ENCODE measurements at places on chromosomes 6 and 20. TPM values are rescaled to one million over a fixed set of nuclear protein-coding genes. Genes with fewer than 3 reads are reported as not detected.

- H3K27ac ChIP-seq: no peak overlapping the region
- DNase-seq: no peak
- H3K4me3 ChIP-seq: no peak overlapping the region
- no peaks in the 10 kb centered on the region for H3K27me3 ChIP-seq
- peaks cover 14% of the 10 kb centered on the region for H3K4me1 ChIP-seq
- H3K36me3 ChIP-seq: no peaks in the 10 kb centered on the region
Measured at GRCh38 chr20:20092827-20093226, 40.5 kb downstream of the CFAP61 start.

GRCh38 chr6:65229825-65230224, 477.2 kb downstream of the EYS start:
- H3K36me3 ChIP-seq: no peaks in the 10 kb centered on the region
- no peak overlapping the region for H3K27ac ChIP-seq
- no peaks in the 10 kb centered on the region for H3K4me1 ChIP-seq
- no peak for DNase-seq
- no peak overlapping the region for H3K4me3 ChIP-seq

DNA sequence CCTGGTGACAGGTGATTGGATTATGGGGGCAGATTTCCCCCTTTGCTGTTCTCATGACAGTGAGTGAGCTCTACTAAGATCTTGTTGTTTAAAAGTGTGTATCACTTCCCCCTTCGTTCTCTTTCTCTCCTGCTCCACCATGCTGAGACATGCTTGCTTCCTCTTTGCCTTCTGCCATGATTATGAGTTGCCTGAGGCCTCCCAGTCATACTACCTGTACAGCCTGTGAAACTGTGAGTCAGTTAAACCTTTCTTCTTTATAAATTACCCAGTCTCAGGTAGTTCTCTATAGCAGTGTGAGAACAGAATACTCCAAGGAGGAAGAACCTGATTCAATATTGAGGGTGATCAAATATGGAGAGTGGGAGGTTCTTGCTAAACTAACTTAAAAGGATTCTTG, 724.9 kb downstream of the DOK5 start:
- no peak overlapping the region for H3K4me3 ChIP-seq
- no peaks in the 10 kb centered on the region for H3K4me1 ChIP-seq
- peak overlapping the region; percentile 69 for H3K27ac ChIP-seq
- H3K27me3 ChIP-seq: no peaks in the 10 kb centered on the region
- DNase-seq: no peak
- H3K36me3 ChIP-seq: no peaks in the 10 kb centered on the region

Gene MYLK2
- not detected for total RNA-seq
